ENCODE measurements at places on chromosomes 2 and 18.
A peak's percentile ranks its signal among the peaks of the same experiment; 100 is the strongest.

DNA sequence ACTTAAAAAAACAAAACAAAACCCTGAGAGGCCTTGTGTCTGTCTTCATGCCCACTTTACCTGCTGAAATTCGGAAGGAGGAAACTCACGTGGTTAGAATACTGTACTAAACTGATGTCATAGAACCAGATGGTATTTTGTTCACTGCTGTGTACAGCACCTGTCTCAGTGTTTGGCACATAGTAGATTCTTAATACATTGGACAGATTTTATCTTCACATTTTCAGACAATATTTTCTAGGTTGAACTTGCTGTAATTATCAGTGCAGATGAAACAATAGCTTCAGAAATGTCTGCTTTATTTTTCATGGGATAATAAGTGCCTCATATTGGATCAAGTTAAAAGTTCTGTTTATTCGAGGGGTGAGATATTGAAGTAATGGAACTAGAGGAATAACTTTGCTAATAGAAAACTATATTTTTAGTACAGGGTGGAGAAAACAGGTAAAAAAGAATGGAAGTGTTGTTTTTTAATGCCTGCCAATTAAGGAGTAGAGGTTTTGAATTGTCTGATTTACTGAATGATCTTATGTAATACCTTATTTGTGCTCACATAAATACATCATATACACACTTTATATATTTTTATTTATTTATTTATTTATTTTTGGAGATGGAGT, 23.7 kb downstream of the DDX1 start:
- DNase-seq, result no peak

GRCh38 chr2:171066110-171066509, 94.6 kb downstream of the TLK1 start:
- DNase-seq, result no peak

- no peak for DNase-seq
Observed at GRCh38 chr18:5729983-5730699, 165.2 kb downstream of the TMEM200C start.

DNA sequence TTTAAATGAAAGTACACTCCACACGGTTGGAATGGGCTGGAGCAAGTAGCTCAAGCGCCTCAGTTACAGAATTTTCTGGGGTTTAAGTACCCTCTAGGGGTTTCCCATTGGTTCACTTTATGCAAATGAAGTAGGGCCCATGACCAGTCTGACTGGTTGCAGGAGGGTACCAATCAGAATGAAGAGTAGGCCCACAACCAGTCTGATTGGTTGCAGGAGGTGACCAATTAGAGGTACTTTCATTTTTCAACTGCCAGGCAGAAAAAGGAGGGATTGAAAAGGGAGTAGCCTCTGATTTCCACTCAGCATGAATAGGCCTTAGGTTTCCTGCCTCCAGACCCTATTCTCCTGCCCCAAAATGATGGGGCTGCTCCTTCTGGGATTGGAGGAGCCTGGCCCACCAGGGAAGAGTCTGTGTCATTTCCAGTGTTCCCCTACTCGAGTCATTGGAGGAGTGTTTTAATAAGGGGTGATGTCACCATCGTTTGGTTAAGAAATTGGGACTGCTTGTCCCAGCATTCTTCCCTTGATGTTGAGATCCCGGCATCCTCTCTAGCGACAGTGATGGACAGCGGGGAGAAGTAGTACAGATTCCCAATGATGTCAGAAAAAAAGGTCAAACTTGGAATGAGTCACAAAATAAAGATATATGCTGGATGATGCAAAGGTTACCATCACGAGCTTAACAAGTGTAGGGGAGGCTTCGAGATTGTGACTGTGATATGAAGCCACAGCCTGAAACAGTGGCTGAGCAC, 210.4 kb downstream of the SH3BP4 start:
- DNase-seq, result no peak

- DNase-seq, result peak; percentile 77
Observed at GRCh38 chr18:23237524-23238151, 102.4 kb downstream of the CABLES1 start.

- no peak for DNase-seq
Observed at GRCh38 chr2:65319072-65319673, 91.5 kb downstream of the ACTR2 start.

- DNase-seq, result no peak
Observed at GRCh38 chr2:167264380-167264779, 376.1 kb downstream of the XIRP2 start.

DNA sequence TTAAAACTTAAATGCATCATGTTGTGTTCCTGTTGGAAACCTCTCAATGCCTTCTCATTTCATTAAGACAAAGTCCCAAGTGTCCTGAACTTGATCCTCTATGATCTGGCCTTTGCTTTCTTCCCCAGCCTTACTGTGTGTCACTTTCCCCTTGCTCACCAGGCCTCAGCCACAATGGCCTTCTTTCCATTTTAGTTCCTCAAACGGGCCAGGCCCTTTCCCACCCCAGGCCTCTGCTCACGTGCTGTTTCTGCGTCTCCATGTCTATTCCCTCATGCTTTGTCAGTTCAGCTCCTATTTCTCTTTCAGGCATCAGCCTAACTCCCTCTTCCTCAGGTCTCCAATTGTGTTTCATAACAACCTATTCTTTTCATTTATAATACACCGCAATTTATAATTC, 19.5 kb downstream of the CXCR4 start:
- DNase-seq, result no peak

GRCh38 chr2:119197529-119198239, 25.9 kb upstream of the STEAP3 start:
- DNase-seq, result no peak

DNA sequence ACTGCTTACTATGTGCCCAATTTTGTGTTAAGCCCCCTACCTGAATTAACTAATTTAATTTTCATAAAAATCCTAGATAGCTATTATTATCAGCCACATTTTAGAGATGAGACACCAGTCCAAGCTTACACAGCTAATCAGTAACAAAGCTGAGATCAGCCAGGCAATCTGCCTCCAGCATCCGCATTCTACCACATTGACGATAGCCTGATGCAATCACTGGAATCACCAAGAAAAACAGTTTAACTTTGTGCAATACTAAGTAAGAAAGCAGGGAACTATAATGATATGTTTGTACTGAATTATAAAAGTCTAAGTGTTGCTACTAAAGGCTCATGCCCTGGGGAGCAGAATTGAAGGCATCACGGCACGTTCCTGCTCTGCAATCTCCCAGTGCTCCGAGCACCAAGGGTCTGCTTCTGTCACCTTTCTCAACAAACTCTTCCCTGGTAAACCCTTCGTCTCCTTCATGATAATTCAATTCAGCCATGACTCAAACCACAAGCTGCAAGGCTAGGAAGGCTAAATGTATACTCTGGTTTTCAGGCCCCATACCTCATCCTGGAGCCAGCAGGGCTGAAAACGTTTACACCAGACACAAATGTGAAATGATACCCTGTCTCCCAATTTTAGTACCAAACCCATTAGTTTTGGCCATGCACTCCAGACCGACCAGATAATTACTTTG, 19.4 kb downstream of the KANSL3 start:
- DNase-seq, result no peak

GRCh38 chr2:161208527-161209139, 48.4 kb downstream of the TANK start:
- no peak for DNase-seq

DNA sequence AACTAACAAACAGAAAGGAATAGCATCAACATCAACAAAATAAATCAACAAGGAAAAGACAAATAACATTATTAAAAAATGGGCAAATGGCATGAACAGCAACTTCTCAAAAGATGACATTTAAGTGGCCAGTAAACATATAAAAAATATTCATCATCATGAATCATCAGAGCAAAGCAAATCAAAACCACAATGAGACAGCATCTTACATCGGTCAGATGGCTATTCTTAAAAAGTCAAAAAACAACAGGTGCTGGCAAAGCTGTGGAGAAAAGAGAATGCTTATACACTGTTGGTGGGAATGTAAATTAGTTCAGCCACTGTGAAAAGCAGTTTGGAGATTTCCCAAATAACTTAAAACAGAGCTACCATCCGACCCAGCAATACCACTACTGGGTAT, 327.1 kb downstream of the CMPK2 start:
- DNase-seq, result no peak

GRCh38 chr18:61400016-61400635, 66.9 kb downstream of the CDH20 start:
- no peak for DNase-seq

DNA sequence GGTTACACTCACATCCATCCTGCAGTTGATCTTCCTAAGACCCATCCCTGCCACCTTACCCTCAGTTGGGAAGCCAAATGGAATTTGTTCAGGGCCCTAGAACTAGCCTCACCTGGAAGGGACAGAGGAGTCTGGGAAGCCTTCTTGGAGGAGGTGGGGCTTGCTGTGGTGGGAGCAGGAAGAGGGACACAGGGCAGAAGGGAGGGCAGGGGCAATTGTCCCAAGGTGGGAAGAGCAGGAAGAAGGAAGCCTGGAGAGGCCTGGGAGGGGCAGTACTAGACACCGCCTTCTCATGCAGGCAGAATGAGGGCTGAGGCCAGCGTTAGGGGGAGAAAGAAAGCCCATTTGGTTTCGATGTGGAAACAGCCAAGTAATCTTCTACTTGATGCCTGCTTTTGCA, 34.1 kb upstream of the ASPRV1 start:
- no peak for DNase-seq

- DNase-seq, result no peak
Observed at GRCh38 chr2:167692191-167692590, 555.2 kb downstream of the STK39 start.

DNA sequence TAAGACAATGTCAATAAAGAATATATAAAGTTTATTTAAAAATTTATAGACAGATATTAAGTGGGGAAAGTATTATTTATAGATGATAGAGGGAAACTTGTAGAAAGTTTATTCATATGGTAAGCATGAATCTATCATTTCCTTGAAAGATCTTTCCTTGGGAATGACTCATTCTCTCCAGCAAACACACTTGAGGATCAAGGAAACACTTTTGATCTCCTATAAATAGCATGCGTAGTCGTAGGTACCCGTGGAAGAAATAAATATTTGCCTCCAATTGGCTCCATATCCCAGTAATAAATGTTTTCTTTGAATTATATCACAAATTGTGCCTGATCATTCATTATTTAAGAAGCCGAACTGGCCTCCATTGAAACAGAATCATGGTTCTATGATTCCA, 483.4 kb downstream of the RNF144A start:
- DNase-seq, result no peak

Measured in GM10248 (cell line).